ENCODE measurements at places on chromosomes 11 and 22.

DNA sequence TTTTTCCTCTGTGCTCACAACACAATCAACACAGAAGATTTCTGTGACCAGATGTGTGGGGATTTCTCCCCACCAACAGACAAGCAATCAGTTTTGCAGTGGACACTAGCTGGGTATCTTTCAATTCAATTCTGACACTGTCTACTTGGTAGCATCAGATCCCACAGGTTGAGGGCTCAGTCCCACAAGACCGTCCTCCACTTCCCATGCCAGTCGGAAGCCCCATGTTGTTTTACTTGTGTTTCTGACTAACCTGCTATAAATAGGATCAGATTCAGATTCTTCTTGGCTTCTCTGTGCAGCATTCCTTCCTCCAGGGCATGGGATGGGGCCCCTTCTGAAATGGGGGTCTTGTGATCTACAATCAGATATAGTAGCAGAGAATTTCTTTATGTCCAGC, 19.6 kb downstream of the ACER3 start:
- no peak overlapping the region for H3K27ac ChIP-seq
- peaks cover 4% of the 10 kb centered on the region for H3K4me1 ChIP-seq
- no peak overlapping the region for H3K4me3 ChIP-seq
- H3K36me3 ChIP-seq = no peaks in the 10 kb centered on the region

- peaks cover 10% of the 10 kb centered on the region for H3K4me1 ChIP-seq
- H3K27me3 ChIP-seq = no peaks in the 10 kb centered on the region
- peak overlapping the region; percentile 60 for H3K27ac ChIP-seq
- H3K4me3 ChIP-seq = peak overlapping the region; percentile 62
Observed at GRCh38 chr11:8019314-8020243, 32.4 kb downstream of the EIF3F start.

DNA sequence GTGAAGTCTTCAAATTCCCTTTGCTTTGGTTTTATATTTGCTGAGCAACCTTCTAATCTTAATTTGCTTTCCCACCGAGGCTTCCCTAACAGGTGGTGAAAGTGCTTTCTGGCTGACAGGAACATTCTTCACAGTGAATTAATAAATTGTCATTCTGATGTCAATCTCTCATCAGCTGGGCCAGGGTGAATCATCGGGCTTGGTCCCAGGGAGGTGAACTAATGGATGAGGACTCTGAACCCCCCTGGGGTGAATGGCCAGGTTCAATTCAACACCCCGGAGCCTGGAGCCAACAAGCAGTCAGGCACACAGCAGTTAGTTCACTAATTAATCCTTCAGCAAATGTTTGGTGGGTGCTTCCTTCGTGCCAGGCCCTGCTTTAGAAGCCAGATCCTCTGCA, 155.4 kb upstream of the PDGFD start:
- no peaks in the 10 kb centered on the region for H3K4me1 ChIP-seq
- no peak overlapping the region for H3K4me3 ChIP-seq
- H3K27ac ChIP-seq = no peak overlapping the region
- DNase-seq = no peak

GRCh38 chr11:66072081-66072480, 2.0 kb downstream of the PACS1 start:
- peaks cover 10% of the 10 kb centered on the region for H3K36me3 ChIP-seq
- H3K4me1 ChIP-seq = peaks cover 5% of the 10 kb centered on the region
- H3K27me3 ChIP-seq = no peaks in the 10 kb centered on the region
- no peak for DNase-seq
- peak overlapping the region; percentile 97 for H3K27ac ChIP-seq

DNA sequence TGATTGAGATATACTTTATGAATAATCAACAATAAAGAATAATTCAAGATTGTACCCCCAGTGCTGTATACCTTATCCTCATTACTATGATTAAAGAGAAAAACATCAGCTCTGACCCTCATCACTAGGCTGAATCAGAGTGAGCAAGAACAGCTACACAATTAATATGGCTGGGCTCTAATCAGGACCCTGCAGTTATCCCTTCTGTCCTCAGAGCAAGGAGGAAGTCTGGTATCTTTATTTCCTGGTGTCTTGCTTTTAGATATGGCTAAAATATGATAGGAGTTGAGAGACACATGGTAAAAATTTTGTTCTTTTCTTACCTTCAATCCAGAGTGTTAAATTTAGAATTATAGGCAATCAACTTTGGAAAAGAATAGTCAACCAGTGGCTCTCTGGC, 28.6 kb upstream of the GAB2 start:
- DNase-seq = no peak
- H3K27ac ChIP-seq = no peak overlapping the region
- H3K4me3 ChIP-seq = no peak overlapping the region
- H3K4me1 ChIP-seq = no peaks in the 10 kb centered on the region
- peaks cover 7% of the 10 kb centered on the region for H3K36me3 ChIP-seq

- no peaks in the 10 kb centered on the region for H3K36me3 ChIP-seq
- no peak overlapping the region for H3K4me3 ChIP-seq
- H3K4me1 ChIP-seq = no peaks in the 10 kb centered on the region
- DNase-seq = no peak
Observed at GRCh38 chr11:83311701-83312100, 25.5 kb upstream of the CCDC90B start.

DNA sequence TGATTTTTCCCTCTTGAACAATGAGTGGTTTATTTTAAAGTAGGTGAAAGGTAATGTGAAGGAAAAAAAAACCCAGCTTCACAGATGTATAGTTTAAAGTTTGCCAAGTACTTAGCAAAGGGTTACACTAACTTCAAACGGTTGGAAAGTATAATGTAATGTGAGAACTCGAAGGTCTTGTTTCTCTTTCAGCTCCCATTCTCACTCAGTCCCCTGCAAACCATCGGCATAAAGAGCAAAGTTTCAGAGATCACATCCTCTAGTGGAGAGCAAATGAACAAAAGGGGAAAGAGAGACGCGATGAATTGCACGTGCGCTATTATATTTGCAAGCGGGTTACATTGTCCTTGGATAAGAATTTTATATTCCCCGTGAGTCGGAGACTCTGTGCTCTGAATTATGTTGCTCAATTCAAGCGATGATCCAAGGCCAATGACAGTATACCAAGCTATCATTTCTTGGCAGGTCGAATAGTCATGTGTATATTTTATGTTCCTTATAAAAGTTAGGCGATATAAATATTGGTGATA, 37.6 kb upstream of the BIRC3 start:
- H3K4me3 ChIP-seq = no peak overlapping the region
- DNase-seq = no peak
- no peaks in the 10 kb centered on the region for H3K36me3 ChIP-seq
- no peaks in the 10 kb centered on the region for H3K4me1 ChIP-seq

GRCh38 chr11:85758026-85758425, 52.9 kb downstream of the SYTL2 start:
- no peaks in the 10 kb centered on the region for H3K27me3 ChIP-seq
- H3K4me3 ChIP-seq = no peak overlapping the region
- H3K27ac ChIP-seq = peak overlapping the region; percentile 64
- peaks cover 16% of the 10 kb centered on the region for H3K4me1 ChIP-seq
- no peak for DNase-seq

DNA sequence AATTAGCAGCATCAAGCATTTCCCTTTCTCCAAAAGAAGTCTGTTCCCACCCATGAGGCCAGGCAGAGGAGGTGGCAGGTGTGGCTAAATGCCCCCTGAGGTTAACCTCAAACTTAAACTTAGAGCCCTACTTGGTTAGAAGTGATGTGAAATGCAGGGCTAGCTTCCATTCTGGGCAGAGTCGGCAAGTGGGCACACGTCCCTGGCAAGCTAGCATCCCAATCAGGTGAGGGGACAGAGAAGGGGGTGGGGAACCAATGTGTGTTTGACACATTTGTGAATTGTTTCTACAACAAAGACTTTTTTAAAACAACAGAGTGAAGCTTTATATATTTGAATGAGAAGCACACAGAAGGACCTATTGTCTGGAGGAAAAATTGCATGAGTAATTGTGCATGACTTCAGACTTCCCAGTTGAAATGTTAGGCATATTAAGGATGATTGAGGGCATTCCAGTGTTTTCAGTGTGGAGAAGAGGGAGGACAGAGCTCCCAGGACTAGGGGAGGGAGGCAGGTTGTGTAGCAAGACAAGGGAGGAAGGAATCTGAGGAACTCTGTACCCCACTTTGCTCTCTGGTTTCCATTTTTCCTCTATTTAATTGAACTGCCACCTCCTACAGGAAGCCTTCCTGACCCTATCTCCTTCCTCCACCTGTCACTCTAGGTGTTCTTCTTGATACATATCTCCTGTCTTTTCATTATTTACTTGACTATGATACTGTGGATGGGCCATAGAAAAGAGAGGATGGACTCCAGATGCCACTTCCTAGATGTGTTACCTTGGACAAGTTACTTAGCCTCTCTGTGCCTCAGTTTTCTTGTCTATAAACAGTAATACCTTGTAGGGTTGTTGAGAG, 83.3 kb upstream of the PICALM start:
- no peak overlapping the region for H3K4me3 ChIP-seq
- DNase-seq = no peak
- peak overlapping the region; percentile 74 for H3K27ac ChIP-seq
- no peaks in the 10 kb centered on the region for H3K27me3 ChIP-seq
- H3K36me3 ChIP-seq = no peaks in the 10 kb centered on the region
- no peaks in the 10 kb centered on the region for H3K4me1 ChIP-seq

DNA sequence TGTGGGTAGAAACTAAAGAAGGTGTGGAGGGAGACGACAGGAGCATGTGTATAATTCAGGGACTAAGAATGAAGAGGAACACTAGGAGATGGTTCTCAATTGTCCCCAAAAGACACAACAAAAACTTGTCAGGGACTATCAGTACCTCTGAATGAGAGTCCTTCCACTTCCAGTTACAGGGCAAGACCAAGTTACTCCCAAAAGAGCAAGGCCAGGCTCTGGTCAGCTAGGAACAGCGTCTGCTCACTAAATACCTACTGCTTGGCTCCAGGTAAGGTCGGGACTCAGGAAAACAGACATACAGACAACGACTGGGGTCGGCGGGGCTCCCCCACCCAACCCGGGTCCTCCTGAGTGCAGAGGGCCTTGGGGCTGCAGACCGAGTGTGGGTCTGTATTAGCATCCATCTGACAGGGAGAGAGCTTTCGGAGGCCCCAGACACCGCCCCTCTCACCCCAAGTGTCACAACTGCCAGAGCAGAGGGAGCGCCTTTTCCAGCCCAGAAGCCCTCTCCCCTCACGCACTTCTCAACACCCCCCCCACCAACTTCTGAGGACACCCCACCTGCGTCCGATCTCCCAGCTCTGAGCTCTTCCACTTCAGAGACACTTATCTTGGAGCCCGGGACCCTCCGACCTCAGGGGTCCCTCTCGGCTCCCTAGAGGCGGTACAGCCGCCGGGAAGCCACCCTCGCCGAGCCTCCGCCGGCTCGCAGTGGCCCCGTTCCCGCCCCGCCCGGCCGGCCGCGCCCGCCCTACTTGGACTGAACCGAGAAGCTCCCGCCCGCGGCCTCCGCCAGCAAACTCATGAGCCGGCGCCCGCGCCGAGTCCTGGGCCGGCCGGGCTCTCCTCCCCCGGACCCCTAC, 522 bp downstream of the RHOG start:
- H3K4me1 ChIP-seq = peaks cover 26% of the 10 kb centered on the region
- no peaks in the 10 kb centered on the region for H3K36me3 ChIP-seq
- no peaks in the 10 kb centered on the region for H3K27me3 ChIP-seq

GRCh38 chr11:75014129-75014528, 25.4 kb downstream of the NEU3 start:
- no peak for DNase-seq
- H3K36me3 ChIP-seq = no peaks in the 10 kb centered on the region

- DNase-seq = no peak
- no peak overlapping the region for H3K27ac ChIP-seq
- no peaks in the 10 kb centered on the region for H3K27me3 ChIP-seq
- H3K4me3 ChIP-seq = no peak overlapping the region
- no peaks in the 10 kb centered on the region for H3K4me1 ChIP-seq
Observed at GRCh38 chr11:41878095-41878494, 418.6 kb upstream of the LRRC4C start.

- H3K4me3 ChIP-seq = no peak overlapping the region
- H3K36me3 ChIP-seq = no peaks in the 10 kb centered on the region
- no peaks in the 10 kb centered on the region for H3K27me3 ChIP-seq
- peaks cover 33% of the 10 kb centered on the region for H3K4me1 ChIP-seq
- peak; percentile 87 for DNase-seq
Observed at GRCh38 chr22:40666151-40666848, 13.0 kb upstream of the MCHR1 start.

- no peaks in the 10 kb centered on the region for H3K4me1 ChIP-seq
- no peak overlapping the region for H3K27ac ChIP-seq
- H3K4me3 ChIP-seq = no peak overlapping the region
Observed at GRCh38 chr22:22397292-22397870, 111.2 kb downstream of the ZNF280B start.

DNA sequence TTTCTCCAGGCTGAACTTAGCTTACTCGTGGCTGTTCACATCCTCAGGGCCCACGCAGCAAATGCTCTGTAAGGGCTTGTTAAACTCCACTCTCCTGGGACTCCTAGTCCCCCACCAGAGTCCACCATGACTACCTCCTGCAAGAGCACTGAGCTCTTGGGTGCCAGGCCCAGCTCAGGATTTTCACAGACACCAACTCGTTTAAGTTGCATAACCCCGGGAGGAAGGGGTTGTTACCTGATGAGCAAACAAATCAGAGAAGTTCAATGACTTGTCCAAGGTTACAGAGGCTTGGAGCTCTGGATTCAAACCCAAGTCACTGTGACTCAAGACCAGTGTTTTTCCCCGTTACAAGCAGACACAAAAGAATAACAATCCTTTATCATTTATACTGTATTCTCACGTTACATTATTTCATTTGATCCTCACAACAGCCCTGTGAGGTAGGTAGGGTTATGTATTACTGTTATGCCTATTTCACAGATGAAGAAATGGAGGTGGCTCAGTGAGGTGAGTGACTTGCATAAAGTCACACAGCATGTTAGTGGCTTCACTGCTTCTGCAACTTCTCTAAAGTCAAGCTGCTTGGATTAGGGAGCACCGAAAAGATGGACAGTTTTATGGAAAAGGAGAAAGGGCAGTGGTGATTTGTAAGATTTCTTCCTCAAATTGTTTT, 17.4 kb downstream of the KCTD21 start:
- peak overlapping the region; percentile 94 for H3K27ac ChIP-seq
- H3K4me3 ChIP-seq = no peak overlapping the region
- peaks cover 31% of the 10 kb centered on the region for H3K36me3 ChIP-seq
- no peaks in the 10 kb centered on the region for H3K27me3 ChIP-seq
- DNase-seq = no peak
- peaks cover 35% of the 10 kb centered on the region for H3K4me1 ChIP-seq

Data from tibial artery (tissue), 4 donors.